Body of pancreas (tissue), 4 donors: ENCODE measurements at places on chromosomes 2 and 18. TPM values are rescaled to one million over a fixed set of nuclear protein-coding genes. Genes with fewer than 3 reads are reported as not detected.

The HOXD10 gene
- not detected for total RNA-seq

The LBX2 gene
- total RNA-seq: 7.6 TPM

The CLIP4 gene
- total RNA-seq: 17.5 TPM

The KLHL30 gene
- total RNA-seq: 0.26 TPM

The C2orf66 gene
- total RNA-seq: 0.78 TPM

The ASXL3 gene
- total RNA-seq: 3.6 TPM

The MYO1B gene
- 68.0 TPM for total RNA-seq

The RBKS gene
- 1.0 TPM for total RNA-seq

The SALL3 gene
- total RNA-seq: not detected

The KIF3C gene
- total RNA-seq: 3.1 TPM

The POMC gene
- 2.9 TPM for total RNA-seq
